ENCODE measurements at places on chromosomes 5 and 9.

- H3K36me3 ChIP-seq, result peaks cover 60% of the 10 kb centered on the region
- peaks cover 76% of the 10 kb centered on the region for H3K4me1 ChIP-seq
- no peaks in the 10 kb centered on the region for H3K27me3 ChIP-seq
- H3K27ac ChIP-seq, result peak overlapping the region; percentile 12
- no peak for DNase-seq
These were observed 13.6 kb downstream of the LPCAT1 start for GRCh38 chr5:1510151-1510561.

GRCh38 chr5:139838381-139839197 is 43.0 kb downstream of the PSD2 start:
- DNase-seq, result no peak
- peaks cover 22% of the 10 kb centered on the region for H3K27me3 ChIP-seq
- H3K4me3 ChIP-seq, result no peak overlapping the region
- no peak overlapping the region for H3K27ac ChIP-seq
- no peaks in the 10 kb centered on the region for H3K36me3 ChIP-seq
- H3K4me1 ChIP-seq, result no peaks in the 10 kb centered on the region

DNA sequence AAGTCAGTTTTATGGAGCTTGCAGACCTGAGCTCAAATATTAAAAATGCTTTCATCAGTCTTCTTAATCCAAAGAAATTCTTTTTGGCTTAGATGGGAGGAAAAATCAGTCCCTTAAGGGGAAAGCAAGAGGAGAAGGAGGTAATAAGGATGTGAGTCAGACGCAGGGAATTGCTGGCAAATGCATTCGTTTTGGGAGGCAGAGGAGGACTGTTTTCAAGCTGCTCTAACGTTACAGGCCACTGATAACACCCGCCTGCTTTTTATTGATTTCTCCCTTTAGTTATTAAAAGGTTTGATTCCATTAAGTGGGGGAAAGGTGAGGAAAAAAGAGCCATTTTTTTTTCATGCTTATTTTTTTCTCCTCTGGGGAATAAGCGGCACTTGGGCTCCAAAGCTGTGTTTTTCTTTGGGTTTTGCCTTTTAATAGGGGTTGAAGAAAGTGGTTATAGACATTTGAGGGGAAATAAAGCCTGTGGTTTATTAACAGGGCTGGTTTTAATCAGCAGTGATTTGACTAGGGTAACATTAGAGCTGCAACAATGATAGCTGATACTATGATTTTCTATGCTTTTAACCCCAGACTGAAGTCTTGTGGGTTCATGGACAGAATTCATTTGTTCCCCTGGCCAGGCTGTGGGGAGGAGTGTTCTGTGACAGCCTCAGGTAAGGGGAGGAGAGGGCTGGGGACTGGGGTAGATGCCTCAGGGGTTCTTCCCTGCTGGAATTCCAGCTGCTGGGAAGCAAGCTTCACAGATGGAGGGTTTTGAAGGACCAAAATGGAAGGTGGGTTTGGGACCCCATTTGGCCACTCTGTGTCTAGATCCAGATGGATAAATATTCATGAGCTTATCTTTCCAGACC is 225.2 kb downstream of the GAS1 start:
- H3K4me1 ChIP-seq, result peaks cover 4% of the 10 kb centered on the region
- no peak overlapping the region for H3K27ac ChIP-seq
- H3K4me3 ChIP-seq, result no peak overlapping the region
- no peaks in the 10 kb centered on the region for H3K36me3 ChIP-seq
- no peak for DNase-seq
- peaks cover 26% of the 10 kb centered on the region for H3K27me3 ChIP-seq

- peaks cover 3% of the 10 kb centered on the region for H3K36me3 ChIP-seq
- no peaks in the 10 kb centered on the region for H3K27me3 ChIP-seq
- DNase-seq, result no peak
- no peaks in the 10 kb centered on the region for H3K4me1 ChIP-seq
- H3K27ac ChIP-seq, result no peak overlapping the region
- H3K4me3 ChIP-seq, result no peak overlapping the region
These were observed 227.8 kb downstream of the NSG2 start for GRCh38 chr5:174273325-174273724.

GRCh38 chr5:74401946-74402320 is 238.6 kb downstream of the ENC1 start:
- H3K4me1 ChIP-seq, result no peaks in the 10 kb centered on the region
- no peaks in the 10 kb centered on the region for H3K36me3 ChIP-seq
- no peak for DNase-seq
- H3K27me3 ChIP-seq, result no peaks in the 10 kb centered on the region
- H3K27ac ChIP-seq, result no peak overlapping the region

GRCh38 chr5:88824892-88825583 is 57.9 kb downstream of the MEF2C start:
- DNase-seq, result no peak
- peaks cover 2% of the 10 kb centered on the region for H3K36me3 ChIP-seq
- no peaks in the 10 kb centered on the region for H3K4me1 ChIP-seq
- no peaks in the 10 kb centered on the region for H3K27me3 ChIP-seq

GRCh38 chr9:116951588-116952435 is 264.7 kb downstream of the TRIM32 start:
- no peaks in the 10 kb centered on the region for H3K4me1 ChIP-seq
- no peaks in the 10 kb centered on the region for H3K36me3 ChIP-seq
- H3K4me3 ChIP-seq, result no peak overlapping the region
- DNase-seq, result no peak
- no peak overlapping the region for H3K27ac ChIP-seq

GRCh38 chr9:107809871-107810460 is 320.4 kb upstream of the KLF4 start:
- no peaks in the 10 kb centered on the region for H3K27me3 ChIP-seq
- DNase-seq, result no peak
- no peaks in the 10 kb centered on the region for H3K4me1 ChIP-seq
- no peak overlapping the region for H3K4me3 ChIP-seq

DNA sequence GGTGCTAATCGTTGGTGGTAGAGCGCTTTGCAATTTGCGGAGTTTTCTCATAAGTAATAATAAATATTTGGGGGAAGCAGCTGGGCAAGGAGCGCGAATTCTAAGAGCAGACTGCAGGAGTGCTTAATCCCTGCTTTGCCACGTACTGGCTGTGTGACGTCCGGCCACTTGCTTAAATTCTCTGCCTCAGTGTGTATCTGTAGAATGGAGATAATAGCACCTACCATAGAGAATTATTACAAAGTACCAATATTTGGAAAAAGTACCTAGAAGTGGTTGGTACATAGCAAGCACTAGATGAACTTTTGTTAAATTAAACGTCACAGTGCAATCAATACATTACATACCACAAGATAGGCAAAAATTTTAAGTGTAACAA is 598 bp upstream of the TMED7 start:
- H3K4me3 ChIP-seq, result no peak overlapping the region
- no peaks in the 10 kb centered on the region for H3K27me3 ChIP-seq
- no peak for DNase-seq
- peaks cover 11% of the 10 kb centered on the region for H3K36me3 ChIP-seq

DNA sequence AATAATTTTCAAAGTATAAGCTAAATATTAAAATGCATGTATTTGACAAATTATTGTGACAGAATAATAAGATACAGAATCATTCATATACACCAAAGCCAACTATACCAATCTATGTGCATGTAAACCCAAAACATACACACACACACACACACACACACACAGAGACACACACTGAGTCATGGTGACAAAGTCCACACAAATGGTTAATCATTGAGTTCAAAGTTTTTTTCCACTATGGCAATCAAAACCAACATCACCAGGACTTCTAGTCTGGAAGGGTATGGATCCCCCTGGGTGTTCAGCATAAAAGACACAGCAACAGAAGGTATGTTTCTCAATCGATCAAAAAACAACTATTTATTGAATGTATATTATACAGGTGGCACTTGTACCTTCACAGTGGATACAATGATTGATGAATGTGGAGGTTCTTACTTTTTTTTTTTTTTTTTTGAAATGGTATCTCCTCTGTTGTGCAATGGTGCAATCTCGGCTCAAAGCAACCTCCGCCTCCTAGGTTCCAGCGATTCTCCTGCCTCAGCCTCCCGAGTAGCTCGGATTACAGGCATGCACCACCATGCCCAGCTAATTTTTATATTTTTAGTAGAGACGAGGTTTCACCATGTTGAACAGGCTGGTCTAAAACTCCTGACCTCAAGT is 137.0 kb downstream of the PDE4D start:
- H3K4me3 ChIP-seq, result no peak overlapping the region
- H3K27ac ChIP-seq, result no peak overlapping the region
- no peaks in the 10 kb centered on the region for H3K36me3 ChIP-seq

GRCh38 chr5:14577971-14578370 is 3.6 kb upstream of the OTULINL start:
- peaks cover 6% of the 10 kb centered on the region for H3K4me1 ChIP-seq
- DNase-seq, result no peak
- no peaks in the 10 kb centered on the region for H3K27me3 ChIP-seq
- no peak overlapping the region for H3K27ac ChIP-seq
- peaks cover 16% of the 10 kb centered on the region for H3K36me3 ChIP-seq

GRCh38 chr5:169901896-169902295 is 78.4 kb downstream of the INSYN2B start:
- no peak for DNase-seq
- peaks cover 10% of the 10 kb centered on the region for H3K36me3 ChIP-seq
- H3K4me1 ChIP-seq, result peaks cover 58% of the 10 kb centered on the region
- H3K27me3 ChIP-seq, result no peaks in the 10 kb centered on the region
- no peak overlapping the region for H3K27ac ChIP-seq

DNA sequence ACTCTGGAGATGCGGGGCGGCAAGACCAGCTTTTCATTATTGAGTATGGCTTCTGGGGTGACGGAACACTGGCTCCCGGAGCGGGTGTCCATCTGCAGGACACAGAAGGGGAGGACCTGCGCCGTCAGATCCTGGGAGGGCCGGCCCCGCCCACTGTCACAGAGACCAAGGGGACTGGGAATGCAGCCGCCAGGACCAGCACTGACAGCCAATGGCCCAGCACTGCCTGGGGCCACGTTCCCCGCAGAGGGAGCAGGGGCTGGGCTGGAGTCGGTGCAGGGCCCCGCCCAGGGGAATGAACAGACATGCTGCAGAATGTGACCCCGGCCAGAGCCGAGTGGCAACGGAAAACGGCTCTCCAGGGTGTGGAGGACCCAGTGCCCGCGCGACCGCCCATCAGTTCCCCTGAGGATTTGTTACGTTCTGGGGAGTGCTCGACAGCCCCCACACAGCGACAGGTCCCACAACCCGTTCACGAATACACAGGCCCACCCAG is at the start of gene ZDHHC11:
ZDHHC11 (minus strand) TSS at position 476 of the 496 bp plus-strand sequence; CDS start at position 92, 384 bp downstream.
- no peak within 1 kb of the TSS for H3K4me3 ChIP-seq
- H3K27me3 ChIP-seq, result peaks cover 16% of the 10 kb centered on the region
- H3K27ac ChIP-seq, result no peak within 1 kb of the TSS
- no peak for DNase-seq
- peaks cover 4% of the 10 kb centered on the region for H3K36me3 ChIP-seq
- peaks cover 8% of the 10 kb centered on the region for H3K4me1 ChIP-seq

DNA sequence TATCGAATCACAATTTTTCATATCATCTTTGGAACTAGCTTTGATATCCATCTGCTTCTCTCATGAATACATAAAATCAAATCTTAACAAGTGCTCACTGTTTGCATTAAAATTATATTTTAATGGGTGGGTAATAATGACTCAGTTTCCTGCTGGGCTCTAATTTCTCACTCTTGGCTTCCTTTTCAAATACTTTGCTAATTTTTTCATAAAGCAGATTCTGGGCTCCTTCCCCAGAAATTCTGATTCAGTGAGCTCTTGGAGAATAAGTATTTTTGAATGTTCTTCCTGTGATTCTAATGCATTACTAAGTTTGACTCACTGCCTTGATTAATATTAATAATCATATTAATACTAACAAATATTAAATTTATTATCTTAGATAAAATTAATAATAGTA is 48.9 kb downstream of the YIPF5 start:
- no peak overlapping the region for H3K4me3 ChIP-seq
- DNase-seq, result no peak
- no peaks in the 10 kb centered on the region for H3K4me1 ChIP-seq
- H3K27me3 ChIP-seq, result no peaks in the 10 kb centered on the region
- no peak overlapping the region for H3K27ac ChIP-seq

DNA sequence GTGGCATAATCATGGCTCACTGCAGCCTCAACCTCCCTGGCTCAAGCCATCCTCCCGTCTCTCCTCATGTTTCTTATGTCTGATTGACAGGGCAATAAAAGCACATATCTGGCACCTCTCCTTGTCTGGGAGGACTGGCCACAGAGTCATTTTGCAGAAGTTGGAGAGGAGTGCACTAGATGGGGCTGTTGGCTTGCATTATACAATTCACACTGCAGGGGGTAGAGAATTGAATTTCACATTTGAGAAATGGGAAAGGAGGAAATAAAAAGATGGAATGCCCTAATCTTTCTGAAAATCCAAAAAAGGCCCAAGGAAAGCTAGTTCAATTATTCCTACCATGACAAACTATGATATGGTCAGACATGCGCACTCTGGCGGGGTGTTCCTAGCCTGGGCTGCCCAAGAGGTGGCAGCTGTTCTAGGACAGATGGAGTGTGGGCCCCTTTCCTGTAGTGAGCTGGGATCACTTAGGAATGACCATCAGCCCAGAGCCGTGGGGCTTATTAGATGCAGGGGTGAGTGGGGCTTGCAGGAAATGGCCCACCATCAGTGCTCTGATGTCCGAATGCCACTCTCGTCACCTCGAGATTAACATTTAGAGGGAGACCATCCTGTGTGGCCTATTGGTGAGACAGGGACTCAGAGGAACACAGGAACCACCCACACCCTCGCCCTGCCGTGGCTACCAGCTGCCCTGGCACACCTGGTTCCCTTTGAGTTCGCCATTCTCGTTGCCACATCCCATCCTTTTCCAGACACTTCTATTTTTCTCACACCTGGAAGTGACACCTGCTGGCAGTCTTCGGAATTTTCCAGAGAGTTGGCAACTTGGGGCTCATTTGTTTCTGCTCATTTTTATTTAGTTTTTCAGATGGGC is 21.8 kb upstream of the ANKRD18A start:
- peaks cover 3% of the 10 kb centered on the region for H3K36me3 ChIP-seq
- no peak overlapping the region for H3K27ac ChIP-seq
- H3K4me3 ChIP-seq, result no peak overlapping the region
- no peak for DNase-seq
- no peaks in the 10 kb centered on the region for H3K4me1 ChIP-seq
- peaks cover 33% of the 10 kb centered on the region for H3K27me3 ChIP-seq

DNA sequence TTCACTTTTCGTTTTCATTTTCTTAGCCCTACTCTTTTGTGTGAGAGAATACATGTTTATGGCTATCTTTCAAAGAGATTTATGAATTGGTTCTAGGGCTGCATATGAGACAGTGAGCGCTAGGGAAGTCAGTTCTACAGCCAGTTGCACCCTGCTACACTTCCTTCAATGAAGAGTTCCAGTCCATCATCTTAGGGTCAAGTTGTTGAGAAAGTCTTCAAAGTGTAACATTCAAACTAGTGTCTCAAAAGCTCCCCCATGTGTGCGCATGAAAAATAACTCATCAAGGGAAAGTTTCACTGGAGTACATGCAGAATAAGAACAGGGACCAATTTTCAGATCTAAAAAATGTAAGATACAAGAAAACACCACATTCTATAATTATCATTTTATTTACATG is 317.2 kb downstream of the DEPDC1B start:
- H3K4me1 ChIP-seq, result no peaks in the 10 kb centered on the region
- H3K36me3 ChIP-seq, result no peaks in the 10 kb centered on the region
- no peak for DNase-seq

Measured in effector memory CD8-positive, alpha-beta T cell (primary cell).